ENCODE measurements at places on chromosomes 6 and 20. TPM values are rescaled to one million over a fixed set of nuclear protein-coding genes. Genes with fewer than 3 reads are reported as not detected.

DNA sequence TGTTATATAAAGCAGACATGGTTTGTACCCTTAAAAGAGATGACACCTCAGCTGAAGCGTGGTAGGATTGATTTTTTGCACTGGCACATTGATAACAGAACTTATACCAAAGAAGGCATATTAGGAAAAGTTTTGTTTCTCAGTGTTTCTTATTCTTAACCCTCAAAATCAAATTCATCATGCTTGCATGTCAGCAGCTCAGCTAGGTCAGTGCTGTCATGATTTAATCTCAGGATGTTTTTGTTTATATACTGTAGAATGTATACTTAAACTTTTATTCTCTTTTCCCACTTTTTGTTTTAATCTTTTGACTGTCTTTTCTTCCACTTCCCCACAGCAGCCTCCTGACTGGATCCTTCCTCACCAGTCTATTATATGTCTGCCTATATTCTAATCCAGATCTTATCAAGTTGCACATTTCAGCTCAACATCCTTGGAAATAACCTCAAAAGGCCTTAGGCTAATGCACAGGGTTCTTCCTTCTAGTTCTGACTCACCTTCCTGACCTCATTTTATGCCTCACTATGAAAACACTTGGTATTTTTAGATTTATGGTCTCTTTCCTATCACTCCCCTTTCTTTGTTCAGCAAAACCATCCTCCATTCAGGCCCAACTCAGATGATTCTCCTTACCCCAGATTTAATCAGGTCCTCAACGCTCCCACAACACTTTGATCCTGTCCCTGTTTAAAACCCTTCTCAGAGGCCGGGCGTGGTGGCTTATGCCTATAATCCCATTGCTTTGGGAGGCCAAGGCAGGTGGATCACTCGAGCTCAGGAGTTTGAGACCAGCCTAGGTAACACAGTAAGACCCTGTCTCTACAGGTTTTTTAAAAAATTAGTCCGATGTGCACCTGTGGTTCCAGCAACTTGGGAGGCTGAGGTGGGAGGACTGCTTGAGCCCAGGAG is 7.2 kb downstream of the HEBP2 start:
- no peak for DNase-seq

DNA sequence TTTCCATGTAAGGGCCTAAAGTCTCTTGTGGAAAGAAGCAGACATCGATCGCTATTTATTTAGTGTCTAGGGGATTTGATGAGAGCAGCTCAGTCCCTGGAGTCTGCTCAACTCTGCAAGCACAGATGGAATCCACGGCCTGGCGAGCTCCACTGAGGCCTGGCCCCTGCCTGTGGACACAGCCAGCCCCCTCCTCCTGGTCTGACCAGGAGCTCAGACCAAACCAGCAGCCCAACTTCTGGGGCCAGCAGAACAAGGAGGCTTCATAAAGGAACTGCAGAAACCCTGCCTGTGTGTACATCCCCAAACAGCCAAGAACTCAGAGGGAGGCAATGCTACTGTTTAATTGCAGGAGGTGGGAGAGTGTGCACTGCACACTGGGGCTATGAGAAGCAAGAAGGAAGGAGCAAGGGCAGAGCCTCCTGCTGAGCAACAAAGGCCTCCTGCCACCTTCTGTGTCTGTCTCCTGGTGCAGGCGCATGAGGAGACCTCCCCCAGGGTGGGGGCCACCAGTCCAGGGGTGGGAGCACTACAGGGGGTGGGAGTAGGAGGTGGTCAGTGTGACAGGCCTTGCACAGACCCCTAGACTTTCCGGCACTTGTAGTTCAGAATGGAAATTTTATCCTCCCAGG is 3.8 kb downstream of the CST5 start:
- DNase-seq = no peak

- DNase-seq = no peak
Observed at GRCh38 chr20:57867181-57867803, 157.5 kb upstream of the PMEPA1 start.

DNA sequence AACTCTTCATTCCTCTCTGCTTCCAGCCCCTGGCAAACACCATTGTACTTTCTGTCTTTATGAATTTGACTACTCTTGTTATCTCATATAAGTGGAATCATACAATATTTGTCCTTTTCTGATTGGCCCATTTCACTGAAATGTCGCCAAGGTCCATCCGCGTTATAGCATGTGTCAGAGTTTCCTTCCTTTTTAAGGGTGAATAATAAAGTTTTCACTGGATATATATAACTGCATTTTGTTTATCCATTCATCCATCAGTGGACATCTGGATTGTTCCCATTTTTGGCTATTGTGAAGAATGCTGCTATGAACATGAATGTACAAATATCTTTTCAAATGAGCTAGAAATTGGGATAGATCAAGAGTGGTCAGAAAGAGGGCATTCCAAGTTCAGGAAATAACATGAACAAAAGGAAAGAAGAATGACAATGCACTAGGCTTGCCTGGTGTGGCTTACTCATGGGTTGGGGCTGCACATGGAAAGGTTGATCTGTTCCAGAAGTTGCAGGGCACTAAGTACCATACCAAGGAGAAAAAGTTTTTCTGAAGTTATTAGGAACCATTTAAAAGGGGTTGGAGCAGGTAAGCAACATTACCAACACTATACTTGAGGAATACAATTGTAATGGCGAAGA is 10.0 kb upstream of the L3MBTL3 start:
- no peak for DNase-seq

DNA sequence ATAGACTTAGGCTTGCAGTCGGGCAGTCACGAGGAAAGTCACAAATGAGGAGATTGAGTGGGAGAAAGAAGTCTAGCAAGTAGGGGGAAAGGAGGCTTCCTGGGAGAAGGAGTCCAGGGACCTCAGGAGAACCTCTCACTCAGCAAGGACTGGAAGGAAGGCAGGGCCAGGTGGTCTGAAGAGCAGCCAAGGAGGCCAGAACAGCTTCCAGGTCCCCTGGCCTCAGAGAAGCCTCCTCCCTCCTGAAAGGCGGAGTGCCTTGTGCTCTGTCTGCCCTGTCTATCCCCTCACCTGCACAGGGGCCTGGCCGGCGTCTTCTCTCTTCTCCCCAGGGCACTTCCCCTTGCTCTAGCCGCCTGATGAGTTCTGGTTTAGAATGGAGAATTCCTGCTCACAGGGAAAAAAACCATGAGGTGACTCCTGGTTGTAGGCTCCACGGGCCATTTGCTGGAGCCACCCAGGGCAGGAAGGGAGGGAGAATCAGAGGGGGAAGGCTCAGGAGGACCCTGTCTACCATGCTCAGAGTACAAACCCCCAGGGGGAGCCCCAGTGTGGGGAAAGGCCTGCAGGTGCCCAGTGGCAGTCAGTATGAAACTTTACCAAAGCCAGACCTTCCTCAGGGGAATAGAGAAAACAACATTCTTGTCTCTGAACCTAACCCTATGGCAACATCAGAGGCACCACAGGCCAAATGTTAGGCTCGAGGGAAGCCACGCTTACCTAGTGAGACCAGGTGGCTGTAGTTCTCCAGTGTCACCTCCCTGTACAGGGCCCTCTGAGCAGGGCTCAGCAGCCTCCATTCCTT is 11.2 kb downstream of the ZNF337 start:
- DNase-seq = no peak

DNA sequence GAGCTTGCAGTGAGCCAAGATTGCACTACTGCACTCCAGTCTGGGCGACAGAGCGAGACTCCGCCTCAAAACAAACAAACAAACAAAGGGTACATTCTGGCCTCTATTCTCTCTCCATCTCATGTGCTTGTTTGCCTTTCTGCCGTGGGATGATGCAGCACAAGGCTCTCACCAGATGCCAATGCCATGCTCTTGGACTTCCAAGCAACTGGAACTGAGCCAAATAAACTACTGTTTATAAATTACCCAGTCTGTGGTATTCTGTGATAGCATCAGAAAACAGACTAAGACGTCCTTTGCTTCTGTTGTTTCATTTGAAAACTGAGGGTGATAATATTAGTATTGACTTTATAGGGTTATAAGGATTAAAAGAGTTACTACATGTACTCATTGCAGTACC is 3.6 kb upstream of the BRD2 start:
- no peak for DNase-seq

DNA sequence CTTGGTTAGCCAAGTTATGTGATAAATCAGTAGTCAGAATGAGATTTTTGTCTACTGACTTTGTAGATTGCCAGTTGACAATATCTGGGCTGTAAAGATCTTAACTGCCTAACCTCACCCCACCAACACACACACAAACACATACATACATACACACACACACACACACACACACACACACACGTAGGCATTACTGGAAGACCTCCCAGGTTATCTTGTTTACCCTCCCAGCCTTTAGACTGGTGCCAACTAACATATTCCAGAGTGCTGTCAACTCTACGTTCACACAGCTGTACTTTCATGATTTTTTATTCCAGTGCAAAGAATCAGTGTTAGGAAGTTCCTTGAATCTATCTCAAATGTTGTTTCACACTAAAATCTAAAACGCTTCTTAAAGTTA is 38.9 kb downstream of the BMP5 start:
- DNase-seq = peak; percentile 11

Gene OPRL1
- total RNA-seq = 0.35 TPM

Gene BHLHE23
- not detected for total RNA-seq

Gene MOXD1
- 10.5 TPM for total RNA-seq
